ENCODE measurements at places on chromosomes 5 and 9.

DNA sequence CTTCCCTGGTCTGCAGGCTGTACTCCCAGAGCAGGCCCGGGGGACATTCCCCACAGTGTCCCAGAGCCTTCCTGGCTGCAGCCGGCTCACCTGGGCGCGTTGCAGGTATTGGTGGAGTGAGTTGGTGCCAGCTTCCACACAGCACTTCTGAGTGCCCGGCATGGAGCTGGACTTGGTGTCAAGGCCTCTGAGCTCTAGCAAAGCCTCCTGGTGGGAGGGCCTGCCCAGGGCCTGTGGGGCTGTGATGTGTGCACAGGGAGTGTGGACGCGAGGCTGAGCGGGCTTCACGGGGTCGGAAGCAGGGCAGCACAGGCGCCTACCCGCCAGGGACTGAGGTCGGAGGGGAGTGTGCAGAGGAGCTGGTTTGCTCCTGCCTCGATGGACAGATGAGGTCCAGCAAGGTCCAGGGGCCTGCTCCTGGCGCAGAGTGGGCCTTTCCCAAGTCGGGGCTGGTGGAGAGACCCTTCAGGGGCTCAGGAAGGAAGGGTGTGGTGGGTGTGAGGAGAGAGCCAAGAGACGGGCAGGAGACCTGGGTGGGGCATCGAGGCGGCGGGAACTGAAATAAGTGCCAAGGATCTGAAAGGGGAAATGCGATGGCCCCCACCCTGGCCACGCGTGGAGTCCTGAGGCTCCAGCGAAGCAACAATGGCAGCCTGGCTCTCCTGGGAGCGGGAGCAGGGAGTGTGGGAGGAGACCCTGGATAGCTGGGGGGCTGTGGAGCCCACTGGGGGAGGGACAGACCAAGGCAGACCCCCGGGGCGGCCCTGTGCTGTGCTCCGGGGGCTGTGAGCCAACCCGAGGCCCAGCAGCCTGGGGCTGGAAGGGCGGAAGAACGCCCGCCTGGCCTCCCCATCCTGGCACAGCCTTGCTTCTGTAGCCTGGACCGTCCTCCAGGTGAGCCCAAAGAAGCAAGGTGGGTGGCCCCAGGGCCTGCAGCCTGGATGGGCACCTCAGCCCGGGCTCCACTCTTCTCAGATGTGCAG, 78.4 kb downstream of the RXRA start:
- DNase-seq, result no peak

DNA sequence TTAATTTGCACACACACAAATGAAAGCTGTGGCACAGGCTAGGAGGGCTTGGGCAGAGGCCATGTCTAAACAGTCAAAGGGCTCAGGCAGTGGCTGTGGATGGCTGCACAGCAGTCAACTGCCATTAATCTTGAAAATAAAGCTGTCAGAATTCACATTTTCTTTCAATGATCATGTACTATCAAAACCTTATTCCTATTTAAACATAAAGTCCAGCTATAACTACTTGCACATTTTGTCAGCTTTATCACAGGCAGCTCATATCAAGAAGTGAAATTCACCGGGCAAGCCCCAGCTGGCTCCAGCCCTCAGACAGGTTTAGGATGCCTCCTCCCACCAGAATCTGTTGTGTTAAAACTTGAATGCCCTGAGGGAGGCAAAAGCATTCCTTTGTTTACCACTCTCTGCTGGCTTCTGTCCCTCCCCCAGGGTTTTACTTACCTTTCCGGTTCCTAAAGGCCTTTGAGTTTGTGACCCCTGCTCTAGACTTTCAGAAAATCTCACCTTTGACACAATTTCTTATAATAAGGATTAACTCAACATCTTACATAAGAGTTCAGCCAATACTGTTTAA, 54.9 kb upstream of the GRAMD2B start:
- DNase-seq, result no peak

GRCh38 chr5:104757915-104758314, 1195.3 kb upstream of the NUDT12 start:
- no peak for DNase-seq

GRCh38 chr5:146781157-146781556, 97.4 kb downstream of the PPP2R2B start:
- no peak for DNase-seq

DNA sequence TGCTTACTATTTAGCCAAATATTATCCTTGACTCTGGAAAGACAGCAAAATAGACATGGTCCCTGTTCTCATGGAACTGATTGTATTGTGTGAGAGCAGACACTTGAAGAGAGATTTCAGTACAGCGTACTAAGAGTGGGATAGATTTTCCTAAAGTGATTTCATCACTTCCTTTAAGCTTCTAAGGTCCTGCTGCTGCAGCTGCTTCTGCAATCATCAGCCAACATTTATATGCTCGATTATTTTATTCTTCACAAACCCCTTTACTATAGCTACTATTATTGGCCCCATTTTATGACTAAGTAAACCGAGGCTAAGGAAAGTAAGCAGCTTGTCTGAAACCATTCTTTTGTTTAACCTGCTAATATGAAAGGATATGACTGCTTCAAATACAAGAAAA, 137.7 kb downstream of the SPATA31D1 start:
- peak; percentile 6 for DNase-seq

DNA sequence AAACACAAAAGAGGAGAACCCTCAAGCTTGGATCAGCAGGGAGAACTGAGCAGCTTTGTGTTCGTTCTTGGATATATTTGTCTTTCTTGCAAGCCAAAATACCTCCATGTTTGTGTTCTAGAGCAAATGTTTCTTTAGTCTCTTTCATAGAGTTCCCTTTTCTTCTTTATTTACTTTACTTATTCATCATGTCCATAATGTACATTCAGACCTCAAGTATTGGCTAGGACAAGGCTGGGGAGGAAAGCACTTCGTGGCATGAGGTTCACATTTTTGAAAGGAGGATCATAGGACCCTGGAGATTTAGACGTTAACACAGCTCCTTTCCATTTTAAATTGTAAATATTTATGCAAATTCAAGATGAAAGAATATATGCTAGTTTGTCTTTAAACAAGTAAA, 590.2 kb upstream of the MEF2C start:
- no peak for DNase-seq

DNA sequence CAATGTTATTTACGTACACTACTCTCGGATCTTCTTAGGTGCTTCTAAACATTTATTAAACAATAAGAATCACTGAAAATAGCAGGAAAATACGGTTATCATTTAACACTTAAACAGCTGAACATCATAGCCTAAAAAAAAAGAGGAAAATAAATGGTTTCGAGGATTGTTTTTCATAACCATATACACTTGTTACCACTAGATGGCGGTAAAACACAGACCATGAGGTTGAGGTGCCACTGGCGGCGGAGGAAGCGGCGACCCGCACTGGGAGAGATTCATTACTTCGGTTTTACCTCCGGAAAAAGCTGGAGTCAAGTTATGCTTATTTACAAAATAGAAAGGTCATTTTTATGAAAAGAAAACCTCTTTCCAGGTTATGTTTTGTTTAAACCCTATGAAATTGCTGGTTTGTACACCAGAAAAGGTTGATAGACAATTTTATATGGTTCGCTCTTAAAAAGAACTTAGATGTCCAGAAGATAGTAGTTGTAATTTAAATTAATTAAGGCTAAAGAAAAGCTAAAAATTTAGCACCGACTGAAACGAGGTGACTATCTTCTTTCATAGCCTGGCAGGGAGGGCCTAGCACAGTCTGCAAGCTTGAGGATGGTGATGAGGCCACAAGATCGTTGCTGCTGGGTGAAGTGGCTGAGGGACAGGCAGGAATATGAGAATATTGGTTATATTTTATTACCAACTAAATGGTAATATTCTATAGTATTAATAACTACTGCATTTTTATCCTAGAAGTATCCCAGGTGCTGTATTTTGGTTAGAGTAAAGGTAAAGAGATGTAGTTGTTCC, 605.7 kb downstream of the RAB3C start:
- peak; percentile 62 for DNase-seq

DNA sequence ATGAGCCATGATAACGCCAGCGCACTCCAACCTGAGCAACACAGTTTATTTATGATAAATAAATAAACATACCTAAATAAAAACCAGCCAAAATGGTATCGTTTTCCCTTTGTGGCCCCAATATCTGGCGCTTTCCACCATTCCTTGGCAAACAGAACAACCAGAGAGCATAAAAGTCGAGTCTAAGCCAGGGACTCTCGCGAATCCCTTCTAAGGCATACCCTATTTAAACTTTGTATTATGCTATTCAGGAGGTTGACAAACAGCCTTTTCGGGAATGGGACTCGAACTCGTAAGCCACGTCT, 386 bp upstream of the MATR3 start:
- DNase-seq, result no peak

Data from inflammatory macrophage (primary cell).